ENCODE measurements at places on chromosomes 3 and 15.
A peak's percentile ranks its signal among the peaks of the same experiment; 100 is the strongest.

GRCh38 chr3:102796804-102797203 lies 362.0 kb downstream of the ZPLD1 start:
- no peak for DNase-seq

GRCh38 chr3:185070491-185071286 lies 82.2 kb downstream of the C3orf70 start:
- no peak for DNase-seq

- no peak for DNase-seq
Observed at GRCh38 chr3:46113608-46114007, 86.3 kb upstream of the XCR1 start.

DNA sequence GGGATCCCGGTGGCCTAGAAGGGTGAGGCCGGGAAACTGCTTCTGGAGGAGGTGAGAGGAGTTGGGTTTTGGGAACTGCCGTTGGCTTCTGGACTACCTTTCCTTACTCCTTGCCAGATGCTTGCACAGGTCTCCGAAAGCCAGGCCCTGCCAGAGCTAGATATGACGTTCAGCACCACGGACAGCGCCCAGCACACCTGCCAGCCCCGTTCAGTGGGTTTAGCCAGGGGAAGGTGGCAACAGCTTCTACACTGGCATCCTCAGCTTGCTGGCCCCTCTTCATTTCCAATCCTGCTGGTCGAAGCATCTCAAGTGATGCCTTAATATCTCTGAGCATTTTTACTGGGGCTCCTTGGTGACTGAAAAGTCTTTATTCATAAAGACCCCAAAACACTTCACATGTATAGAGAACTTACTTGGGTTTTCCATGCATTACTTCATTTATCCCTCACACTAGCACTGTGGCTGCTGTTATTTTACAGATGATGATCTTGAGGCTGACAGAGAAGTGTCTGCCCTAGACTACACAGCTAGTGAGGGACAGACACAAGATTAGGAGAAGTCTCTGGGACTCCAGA lies 21.9 kb downstream of the HCN4 start:
- no peak for DNase-seq

DNA sequence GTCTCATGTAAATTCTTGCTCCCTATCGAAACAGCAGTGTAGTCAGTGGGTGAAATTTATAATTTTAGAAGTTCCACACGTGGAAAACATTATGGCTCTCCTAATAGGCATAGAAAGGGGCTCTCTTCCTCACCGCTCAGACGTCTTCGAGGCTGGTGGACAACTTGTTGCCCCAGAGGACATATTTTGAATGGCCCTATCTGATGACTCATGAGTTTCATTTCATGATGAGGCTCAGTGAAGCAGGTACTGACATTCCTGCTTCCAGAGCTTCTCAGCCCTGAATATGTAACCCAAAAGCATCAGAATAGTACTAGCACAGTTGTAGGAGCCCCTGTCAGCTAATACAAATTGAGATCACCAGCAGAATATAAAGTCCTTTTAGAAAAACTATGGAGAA lies 117.9 kb downstream of the HERC1 start:
- DNase-seq: no peak

DNA sequence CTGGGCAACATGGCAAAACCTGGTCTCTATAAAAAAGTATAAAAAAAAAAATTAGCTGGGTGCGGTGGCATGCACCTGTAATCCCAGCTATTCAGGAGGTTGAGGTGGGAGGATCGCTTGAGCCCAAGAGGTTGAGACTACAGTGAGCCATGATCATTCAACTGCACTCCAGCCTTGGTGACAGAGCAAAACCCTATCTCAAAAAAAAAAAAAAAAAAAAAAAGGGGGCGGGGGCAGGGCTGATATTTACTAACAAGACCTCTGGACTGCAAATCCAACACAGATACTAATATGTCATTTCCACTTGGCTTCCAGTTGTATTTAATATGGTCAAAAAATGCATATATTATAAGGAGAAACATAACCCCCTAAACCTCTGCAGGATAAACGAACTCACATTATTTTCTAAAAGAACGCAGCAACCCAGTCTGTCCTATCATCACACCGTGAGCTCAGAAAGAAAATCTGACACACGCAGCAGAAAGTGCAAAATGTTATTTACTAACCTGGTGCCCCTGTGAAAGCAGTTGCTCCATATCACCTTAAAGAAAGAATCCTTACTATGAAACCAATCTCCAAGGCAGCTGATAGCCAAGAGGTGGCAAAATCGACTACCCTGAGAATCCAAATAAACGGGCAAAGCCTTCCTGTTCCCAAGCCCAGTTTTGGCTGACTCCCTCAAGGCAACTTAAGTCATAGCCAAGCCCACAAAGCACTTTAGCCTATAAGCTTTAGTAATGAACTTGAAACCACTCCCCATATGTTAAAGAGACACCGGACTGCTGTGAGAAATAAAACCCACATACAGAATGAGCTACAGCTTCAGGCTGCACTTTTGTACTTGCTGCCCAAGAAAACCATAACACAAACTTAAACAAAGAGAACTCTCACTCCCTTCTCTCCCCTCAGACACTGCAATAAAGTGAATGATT lies 39.3 kb downstream of the PLD1 start:
- DNase-seq: peak; percentile 78

DNA sequence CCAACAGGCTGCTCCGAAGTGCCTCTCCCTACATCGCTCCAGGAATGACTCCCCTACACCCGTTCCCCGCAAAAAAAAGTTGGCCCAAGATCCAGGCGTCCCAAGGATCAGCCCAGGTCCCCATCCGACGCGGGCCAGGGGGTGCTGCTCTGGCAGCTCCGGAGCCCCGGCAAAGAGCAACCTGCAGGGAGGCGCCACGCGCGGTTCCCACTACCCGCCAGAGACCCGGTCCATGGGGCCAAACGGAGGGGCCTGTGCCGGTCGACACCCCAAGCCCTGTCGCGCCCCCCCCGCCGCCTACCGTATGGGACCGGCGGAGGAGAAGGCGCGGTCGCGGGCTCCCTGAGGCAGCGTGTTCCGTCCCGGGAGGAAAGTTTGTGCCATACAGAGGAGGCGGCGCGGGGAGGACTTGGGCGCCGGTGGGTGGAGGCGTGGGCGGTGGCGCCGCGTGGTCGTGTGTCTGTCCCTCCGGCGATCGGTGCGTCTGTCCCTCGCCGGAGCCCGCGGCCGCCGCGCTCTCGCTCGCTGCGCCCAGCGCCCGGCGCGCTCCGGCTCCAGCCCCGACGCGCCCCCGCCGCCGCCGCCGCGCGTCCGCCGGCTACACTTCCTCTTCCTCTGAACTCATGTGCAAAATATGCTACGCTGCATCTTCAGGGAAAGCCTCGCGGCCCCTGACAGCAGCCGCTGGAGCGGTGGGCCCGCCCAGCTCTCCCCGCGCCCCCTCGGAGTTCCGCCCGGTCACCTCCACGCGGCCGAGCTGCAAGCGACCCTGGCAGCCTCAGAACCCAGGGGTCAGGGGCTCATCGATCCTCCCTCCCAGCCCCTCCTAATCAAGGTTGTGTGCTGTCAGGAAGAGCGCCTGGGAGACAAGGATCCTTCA lies at the start of gene RFTN1:
TSS of gene RFTN1 (minus strand) at position 559 of the 880 bp plus-strand sequence. CDS start 19,830 bp downstream, outside the sequence.
- no peak for DNase-seq

GRCh38 chr3:49813497-49814174 lies at the start of gene UBA7:
Gene UBA7, minus strand, starts transcription at chr3:49813953. Its CDS starts 166 bp downstream, at chr3:49813787.
- DNase-seq: no peak
